Midbrain (tissue), 1 donor: ENCODE measurements at places on chromosomes 7 and 10.

DNA sequence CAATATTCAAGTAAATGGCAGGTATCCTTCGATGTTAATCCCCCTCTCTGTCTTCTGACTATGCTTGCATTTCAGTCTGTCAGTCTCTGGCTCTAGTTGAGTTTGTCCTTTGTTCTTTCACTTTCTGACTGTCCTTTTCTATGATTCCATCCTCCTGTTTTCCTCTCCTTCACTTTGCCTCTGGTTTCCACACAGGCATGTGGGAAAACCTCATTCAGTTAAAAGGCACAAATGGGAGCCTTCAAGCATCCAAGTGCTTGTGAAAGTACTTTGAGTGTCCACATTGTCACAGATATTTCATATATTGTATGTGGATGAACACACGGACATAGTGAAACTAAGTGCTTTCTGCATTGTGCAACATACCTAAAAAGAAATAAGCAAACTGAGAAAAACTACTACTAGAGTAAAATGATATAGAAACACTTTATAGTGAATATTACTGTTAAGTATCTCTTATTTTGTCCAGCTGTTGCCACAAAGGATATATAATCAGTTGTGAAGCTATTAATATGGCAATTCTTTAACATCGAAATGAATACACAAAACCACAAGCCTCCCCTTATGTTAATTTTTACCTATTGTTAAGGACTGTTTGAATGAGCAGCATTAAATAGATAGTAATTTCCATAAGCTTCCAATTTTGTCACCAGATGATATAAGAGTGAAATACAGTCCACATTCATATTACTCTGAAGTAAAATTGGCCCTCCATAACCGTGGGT is 71.7 kb downstream of the NRBF2 start:
- DNase-seq, result no peak

- DNase-seq, result peak; percentile 18
These were observed at the start of gene PWWP2B for GRCh38 chr10:132397036-132397541. Gene PWWP2B (plus strand): TSS chr10:132397200. CDS start chr10:132397227, 27 bp downstream.

- peak; percentile 17 for DNase-seq
These were observed 3.8 kb upstream of the GTF2IRD1 start for GRCh38 chr7:74449809-74450397.

DNA sequence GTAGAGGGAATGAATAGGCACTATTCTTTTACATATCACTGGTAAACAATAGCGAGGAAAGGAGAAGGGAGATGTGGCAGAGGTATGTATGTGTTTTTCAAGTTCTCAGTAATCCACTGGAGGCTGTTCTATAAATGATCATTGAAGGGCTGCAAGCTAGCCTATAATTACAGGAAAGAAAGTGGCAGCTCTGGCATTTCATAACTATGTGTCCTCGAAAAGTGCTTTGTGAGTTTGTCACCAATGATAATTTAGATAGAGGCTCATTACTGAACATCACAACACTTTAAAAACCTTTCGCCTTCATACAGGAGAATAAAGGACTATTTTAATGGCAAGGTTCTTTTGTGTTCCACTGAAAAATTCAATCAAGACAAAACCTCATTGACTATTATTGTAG is 235.1 kb downstream of the FOXP2 start:
- DNase-seq, result no peak

- no peak for DNase-seq
These were observed 1250.9 kb downstream of the TYW1 start for GRCh38 chr7:68247571-68247970.
